ENCODE measurements at places on chromosomes 5 and 9.
A peak's percentile ranks its signal among the peaks of the same experiment; 100 is the strongest.

- no peak for DNase-seq
Observed at GRCh38 chr9:96871176-96871575, 16.9 kb upstream of the ZNF782 start.

DNA sequence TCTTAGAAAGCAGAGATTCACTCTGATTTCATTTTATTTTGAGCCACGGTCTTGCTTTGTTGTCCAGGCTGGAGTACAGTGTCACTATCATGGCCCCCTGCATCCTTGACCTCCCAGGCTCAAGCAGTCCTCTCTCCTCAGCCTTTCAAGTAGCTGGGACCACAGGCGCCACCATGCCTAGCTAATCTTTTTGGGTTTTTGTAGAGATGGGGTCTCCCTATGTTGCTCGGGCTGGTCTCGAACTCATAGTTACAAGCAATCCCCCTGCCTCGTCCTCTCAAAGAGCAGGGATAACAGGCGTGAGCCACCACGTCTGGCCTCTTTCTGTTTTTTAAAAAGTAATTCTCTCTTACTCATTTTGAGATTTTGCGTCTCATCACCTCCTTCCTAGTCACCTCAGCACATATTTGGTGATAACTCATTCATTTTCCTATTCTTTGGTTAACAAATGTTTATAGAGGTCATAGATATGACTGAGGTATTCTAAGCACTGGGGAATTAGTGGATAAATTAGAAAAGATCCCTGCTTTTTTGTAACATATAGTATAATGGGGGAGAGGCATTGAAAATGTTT lies 10.8 kb upstream of the DCP2 start:
- no peak for DNase-seq

DNA sequence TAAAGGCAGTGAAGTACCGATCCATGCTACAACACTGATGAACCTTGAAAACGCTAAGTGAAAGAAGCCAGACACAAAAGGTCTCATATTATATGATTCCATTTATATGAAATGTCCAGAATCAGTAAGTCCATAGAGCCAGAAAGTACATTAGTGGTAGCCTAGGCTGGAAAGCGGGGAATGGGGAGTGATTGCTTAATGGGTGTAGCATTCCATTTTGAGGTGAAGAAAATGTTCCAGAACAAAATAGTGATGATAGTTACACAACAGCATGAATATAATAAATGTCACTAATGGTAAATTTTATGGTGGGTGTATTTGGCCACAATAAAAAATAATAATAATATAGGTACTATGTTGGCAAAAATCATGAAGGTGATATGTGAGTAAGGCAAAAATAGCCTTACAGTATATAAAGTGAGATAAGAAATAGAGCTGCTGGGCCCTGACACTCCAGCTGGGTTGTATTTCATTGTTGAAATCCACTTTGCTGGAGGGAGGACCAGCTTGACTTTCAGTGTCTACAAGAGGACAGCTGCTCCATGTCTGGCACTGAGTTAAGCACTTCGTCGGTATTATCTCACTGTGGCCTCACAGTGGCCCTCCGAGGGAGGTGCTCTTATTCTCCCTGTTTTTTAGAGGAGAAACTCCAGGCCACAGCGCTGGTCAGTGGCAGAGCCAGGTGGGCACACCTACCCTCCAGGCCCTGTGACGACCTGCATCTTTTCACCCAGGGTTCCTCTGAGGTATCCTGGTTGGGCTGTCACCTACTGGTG lies 22.4 kb upstream of the ANGPTL2 start:
- no peak for DNase-seq

GRCh38 chr5:177105691-177106476 lies 19.2 kb downstream of the FGFR4 start:
- DNase-seq = no peak

GRCh38 chr9:88646539-88647300 lies 111.7 kb downstream of the NXNL2 start:
- DNase-seq = no peak

DNA sequence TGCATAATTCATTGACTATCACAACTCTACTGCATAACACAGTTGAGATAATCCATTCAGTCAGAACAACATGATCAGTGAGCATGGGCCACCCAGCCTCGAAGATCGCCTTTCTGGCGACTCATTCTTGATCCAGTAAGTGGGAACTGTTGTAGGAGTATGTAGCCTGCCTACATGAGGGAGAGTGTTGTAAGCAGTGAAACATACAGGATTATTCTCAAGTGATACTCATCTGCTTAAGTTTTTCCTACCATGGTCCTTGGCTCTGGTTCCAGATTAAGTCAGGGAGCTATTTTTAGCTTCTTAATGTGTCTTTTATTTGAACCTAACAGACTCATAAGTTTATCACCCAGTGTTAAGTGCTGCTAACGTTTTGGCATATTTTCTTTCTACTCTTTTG lies 44.0 kb downstream of the TNPO1 start:
- no peak for DNase-seq

DNA sequence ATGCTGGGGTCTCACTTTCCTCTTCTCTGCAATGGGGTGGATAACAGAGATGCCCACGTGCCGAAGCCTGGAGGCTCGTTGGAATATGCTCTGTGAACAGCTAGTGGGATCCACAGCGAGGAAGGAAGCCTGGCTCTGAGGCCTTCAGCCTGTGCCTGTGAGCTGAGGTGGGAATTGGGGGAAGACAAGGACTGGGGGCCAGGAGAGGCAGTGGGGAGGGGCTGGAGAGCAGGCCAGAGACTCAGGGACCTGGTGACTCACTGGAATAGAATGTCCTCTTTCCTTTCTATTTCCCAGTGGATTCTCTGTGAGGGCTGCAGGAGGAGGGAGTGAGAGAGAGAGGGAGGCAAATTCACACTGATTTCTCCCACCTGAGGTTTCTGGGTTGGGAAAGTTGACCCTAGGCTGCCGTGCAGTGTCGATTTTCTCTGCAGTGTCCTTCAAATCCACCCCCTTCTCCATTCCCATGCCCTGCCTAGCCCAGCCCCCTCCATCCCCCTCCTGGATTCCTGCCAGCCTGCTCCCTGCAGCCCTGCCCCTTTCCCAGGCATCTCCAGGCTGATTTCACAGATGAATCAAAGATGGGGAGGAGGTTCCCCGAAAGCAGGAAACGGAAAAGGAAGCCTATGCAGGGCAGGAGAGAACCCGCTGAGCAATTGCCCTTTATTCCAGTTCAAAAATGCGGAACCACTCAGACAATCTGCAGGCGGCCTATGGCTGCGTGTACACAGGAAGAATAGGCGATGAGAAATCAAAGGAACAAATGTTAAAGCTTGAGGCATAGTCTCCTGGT lies 1.4 kb upstream of the SPAAR start:
- DNase-seq = peak; percentile 43

- DNase-seq = no peak
Observed at GRCh38 chr5:6502421-6502820, 53.8 kb downstream of the UBE2QL1 start.

GRCh38 chr5:170225326-170226128 lies 7.3 kb upstream of the C5orf58 start:
- DNase-seq = peak; percentile 56

- DNase-seq = no peak
Observed at GRCh38 chr9:7729371-7730163, 70.0 kb downstream of the DMAC1 start.

GRCh38 chr5:39211773-39212172 lies 7.6 kb downstream of the FYB1 start:
- no peak for DNase-seq

- no peak for DNase-seq
Observed at GRCh38 chr9:15305470-15305869, 1.5 kb downstream of the TTC39B start.

DNA sequence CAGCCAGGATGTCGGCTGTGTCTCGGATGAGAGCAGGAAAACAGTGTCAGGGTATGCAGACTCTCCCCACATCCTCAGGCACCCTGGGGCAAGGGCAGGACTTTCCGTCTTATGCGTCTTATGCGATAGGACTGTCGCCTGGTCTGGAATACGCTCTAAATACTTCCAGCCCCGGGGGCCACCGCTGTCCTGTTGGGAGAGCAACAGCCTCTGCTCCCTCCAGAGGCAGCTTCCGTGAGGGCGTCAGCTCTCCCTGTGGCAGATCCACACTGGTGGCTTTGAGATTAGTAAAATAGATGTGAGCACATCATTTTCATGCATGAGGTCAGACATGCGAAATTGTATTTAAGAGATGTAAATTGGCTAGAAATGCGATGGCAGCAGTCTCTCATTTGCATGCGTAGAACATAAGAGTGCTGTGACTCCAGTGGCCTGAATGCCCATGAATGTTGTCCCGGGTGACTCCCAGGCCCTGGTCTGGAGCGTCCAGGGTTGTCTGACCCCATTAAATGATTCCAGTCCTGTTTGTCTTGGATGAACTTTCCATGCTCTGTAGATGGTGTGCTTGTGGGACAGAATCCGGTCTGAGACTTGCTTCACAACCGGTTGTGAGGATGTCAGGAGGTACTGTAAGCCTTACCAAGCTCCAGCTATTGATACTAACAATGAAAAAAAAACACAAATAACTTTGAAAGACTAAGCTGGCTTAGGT lies 228.2 kb downstream of the SYK start:
- DNase-seq = no peak

DNA sequence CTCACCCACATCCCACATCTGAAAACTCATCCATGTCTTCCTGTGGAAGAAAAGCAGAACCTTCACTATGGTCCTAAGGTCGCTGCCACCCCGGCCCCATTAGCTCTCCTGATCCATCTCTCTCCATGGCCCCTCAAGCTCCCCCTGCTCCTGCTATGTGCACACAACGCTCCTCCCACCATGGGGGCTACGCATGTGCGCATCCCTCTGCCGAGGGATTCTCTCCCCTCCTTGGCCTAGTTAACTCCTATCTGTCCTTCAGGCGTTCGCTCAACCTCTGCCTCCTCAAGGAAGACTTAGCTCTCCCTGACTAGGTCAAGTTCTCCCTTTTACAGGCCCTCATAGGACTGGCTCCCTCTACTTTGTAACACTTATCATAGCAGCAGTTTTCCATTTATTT lies 9.8 kb downstream of the AKNA start:
- no peak for DNase-seq

DNA sequence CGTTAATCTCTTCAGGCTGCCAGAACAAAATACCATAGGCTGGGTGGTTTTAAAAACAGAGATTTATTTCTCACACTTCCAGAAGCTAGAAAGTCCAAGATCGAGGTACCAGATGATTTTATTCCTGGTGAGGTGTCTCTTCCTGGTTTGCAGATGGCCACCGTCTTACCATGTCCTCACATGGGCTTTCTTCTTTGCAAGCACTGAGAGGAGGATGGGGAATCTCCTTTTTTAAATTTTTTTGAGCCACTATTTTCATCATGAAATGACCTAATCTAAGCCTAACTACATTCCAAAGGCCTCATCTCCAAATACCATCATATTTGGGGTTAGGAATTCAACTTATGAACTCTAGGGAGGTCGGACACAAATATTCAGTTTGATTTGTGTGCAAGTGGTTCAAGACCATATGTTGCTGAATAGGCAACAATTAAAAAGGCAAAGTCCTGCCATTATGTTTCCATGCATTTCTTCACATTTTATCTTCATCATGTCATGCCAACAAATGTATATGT lies 371.2 kb downstream of the CDH18 start:
- no peak for DNase-seq

DNA sequence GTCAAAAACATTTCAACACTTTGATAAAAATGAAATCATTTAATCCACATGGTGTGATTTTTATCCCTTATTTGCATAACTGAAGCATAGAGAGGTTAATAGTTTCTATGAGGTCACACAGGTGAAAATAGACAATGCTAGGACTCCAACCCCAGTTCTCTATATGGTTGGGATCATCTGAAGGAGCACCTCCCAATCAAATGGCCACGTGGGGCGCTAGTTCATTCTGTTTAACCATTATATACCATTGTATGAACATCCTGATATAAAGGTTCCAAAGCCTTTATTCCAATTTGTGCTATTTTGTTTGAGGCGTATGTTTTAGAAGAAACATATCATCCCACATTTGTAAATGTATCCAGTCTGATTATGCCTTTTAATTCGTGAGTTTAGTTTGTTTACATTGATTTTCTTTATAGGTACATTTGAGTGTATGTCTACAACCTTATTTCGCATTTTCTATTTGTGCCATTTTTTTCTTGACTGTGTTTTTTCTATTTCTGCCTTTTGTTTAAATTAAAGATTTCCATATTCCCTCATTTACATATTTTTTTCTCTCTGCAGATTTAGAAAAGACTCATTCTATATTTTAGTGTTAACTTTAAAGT lies 1092.0 kb downstream of the MAT2B start:
- DNase-seq = peak; percentile 2

DNA sequence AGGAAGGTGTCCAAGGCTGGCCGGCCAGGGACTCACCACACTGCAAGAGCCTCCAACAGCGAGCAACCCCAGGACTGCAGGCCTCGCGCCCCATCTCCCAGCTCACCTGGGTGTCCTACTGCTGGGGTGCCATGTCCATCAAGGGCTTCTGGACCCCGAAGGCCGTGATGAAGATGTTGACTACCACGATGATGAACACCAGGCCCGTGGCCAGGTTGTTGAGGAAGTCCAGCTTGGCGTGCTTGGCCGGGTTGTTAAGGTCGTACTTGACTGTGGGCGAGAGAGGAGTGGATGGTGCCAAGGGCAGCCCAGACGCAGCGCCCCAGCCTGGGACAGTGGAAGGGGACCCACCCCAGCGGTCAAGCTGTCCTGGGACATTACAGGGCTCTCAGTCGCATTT lies 9.3 kb downstream of the NINJ1 start:
- no peak for DNase-seq

- no peak for DNase-seq
Observed at GRCh38 chr5:97266576-97266975, 83.5 kb upstream of the RIOK2 start.

GRCh38 chr9:111237447-111237846 lies 92.6 kb downstream of the OR2K2 start:
- no peak for DNase-seq

DNA sequence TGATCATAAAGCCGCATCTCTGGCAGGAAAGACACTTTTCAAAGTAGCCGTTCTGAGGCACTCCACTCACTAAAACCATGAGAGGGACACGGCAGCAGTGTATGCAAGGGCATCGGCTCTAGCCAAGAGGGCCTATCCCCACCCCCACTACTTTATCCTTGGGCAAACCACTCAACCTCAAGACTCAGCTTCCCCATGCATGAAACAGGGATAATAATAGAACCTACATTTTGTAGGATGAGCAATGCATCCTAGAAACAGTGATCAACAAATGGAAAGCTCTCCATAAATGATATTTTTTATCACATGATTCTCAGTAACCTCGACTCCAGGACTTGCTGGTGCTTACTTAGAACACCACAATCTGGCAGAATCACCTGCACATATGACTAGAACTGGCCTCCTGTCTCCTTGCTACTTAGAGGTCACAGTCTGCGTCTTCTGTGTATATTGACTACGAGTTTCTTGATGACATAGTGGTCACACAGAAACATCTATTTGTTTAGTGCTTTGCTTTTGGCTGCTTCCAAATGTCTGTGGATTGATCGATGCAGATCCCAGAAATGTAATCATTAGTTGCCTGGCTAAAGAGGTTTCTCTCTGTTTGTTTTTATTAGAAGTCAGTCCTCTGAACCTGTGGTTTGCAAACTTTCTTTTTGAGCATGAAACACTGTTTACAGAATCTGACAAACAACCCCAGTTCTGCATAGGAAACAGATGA lies 102.1 kb downstream of the LHFPL2 start:
- no peak for DNase-seq

- no peak for DNase-seq
Observed at GRCh38 chr5:96904054-96904931, 28.0 kb downstream of the ERAP2 start.

Measured in COR-L47 (cell line).